SK-N-SH treated with all-trans-retinoic acid at 6 μM for 48 hours (cell line): ENCODE measurements at places on chromosomes 13 and 19.

- peak; percentile 63 for ATAC-seq
Observed at GRCh38 chr19:46192992-46193650, 36.4 kb upstream of the IGFL1 start.

DNA sequence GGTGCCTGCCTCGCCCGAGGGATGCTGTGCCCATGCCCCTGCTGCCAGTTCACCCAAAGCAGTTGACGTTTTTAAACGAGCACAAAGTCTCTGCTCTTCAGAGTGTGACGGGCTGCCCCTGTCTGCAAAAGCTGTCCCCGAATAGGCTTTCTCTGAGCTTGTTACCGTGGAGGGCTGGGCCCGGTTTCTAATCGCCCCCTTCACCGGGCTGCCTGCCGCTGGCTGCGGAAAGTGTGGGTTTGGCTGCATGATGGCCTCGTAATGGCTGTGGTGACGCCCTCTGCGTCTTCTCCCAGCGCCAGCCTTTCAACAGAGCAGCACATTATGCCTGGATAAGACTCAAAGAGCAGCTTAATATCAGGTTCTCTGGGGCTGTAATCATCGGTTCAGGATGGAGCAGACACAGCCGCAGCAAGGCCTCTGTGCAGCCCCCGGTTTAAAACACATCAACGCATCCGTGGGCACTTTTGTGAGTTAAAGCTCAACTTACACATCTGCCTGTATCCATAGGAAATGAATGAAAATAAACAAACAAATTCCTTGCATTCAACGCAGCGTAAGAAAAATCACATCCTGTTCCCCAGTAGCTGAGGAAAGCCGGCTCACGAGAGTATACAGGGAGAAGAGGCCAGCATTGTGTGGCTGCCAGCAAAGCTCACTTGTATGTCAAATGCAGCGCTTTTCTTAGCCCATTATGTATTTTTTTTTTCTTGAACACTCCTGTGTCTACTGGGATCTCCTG lies 166.4 kb upstream of the SOX1 start:
- no peak for ATAC-seq

DNA sequence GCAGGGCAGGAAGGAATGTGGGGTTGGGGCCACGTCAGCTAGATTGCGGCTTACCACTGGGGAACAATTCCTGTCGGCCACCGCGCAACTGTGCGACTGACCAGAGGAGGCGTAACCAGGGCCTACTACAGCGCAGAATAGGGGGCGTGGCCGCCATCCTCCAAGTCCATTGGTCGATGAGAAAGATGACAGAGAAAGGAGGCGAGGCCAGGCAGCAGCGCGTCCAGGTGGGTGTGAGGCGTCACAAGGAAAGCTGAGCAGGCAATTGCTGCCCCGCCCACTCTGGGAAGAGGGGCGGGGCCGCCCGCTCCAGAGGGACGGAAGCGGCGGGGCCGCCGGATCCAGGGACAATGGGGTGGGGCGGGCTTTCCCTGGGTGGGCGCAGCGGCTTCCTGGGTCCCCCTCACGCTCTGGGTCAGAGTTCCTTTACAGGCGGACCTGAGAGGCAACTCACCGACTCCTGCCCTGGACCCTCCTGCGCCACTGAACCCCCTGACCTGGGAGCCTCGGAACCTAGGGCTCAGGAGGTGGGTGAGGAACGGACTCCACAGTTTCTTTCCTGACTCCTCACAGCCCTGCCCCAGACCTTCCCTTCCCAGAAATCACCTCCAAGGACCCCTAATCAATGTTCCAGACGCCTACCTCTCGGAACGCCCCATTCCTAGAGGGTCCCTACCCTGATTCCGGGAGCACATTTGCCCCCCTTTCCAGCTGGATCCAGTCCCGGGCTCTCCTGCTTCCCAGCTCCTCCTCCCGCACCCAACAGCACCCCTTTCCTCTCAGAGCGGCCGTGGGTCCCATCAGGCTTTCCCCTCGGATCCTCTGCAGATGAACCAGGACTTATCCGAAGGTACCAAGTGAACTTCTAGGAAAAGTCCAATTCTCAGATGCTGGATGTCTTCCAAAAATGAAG lies 101.5 kb upstream of the ZNF492 start:
- ATAC-seq = no peak

- no peak for ATAC-seq
Observed at GRCh38 chr13:76000131-76000530, 364.0 kb downstream of the LMO7 start.

- no peak for ATAC-seq
Observed at GRCh38 chr13:48506092-48506701, 26.7 kb downstream of the RCBTB2 start.

DNA sequence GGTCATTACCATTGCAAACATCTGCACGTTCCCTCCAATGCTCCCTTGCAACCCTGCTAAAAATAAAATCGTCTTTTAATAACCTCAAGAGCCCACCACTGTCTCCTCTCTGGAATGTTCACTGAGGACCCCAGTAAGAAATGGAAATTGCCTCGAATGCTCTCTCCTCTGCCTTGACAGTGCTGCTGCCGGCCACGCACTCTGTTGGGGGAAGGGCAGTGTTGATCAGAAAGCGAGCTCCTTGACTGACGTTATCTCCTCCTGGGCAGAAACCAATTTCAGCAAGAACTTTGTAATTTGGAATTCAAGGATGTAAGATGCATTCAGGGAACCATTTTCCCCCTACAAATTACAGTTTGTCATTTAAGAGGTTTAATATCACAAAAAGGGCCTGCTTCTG lies 718.5 kb downstream of the UQCRFS1 start:
- ATAC-seq = no peak

GRCh38 chr19:1397838-1398237 lies 3.5 kb downstream of the GAMT start:
- no peak for ATAC-seq

DNA sequence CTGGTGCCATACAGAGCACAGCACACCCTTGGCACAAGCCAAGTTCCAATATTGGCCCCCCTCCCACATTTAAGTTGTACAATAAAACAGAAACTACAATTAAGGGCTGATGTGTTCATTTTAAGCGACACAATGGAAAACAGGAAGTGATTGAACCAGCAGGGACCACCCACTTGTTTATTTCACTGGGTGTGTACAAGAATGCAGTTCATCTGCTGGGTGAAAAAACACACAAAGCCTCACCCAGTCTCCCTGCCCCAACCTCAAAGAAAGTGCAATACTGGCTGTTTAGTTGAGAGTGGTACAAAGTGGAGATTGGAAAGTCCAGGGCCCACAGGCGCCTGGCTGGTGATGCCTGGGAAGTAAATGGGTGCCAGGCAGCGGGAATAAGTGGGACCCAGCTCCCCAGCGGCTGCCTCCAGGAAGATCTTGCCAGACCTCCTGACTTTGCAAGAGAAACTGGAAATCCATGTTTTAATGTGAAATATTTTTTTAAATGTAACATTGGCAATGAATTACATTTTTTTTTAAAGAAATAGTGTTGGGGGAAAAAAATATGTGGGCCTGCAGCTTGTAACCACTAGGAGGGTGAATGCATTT lies 322.1 kb downstream of the ZNF536 start:
- no peak for ATAC-seq

- no peak for ATAC-seq
Observed at GRCh38 chr19:32173836-32174235, 171.6 kb upstream of the ZNF507 start.

GRCh38 chr13:112819111-112819510 lies 129.3 kb downstream of the ATP11A start:
- no peak for ATAC-seq
